Left colon (tissue), 2 donors: ENCODE measurements at places on chromosomes 11 and 22.

DNA sequence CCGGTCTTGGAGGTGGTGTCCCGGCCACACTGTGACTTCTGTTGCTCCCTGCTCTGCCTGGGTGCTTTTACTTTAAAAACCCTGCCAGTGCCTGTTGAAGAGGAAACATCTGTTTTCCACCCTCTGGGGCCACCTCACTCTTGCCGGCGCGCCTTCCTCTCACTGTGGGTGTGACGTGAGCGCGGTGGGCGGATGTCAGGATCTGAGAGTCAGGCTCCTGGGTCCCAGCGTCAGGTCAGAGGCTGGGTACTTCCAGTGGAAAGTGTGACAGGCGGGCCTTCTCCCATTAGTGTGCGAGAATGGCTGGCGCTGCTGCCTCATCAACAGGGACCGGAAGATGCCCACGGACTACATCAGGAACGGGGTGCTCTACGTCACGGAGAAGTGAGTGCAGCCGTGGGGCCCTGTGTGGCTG is 54.2 kb downstream of the GRAMD4 start:
- DNase-seq, result peak; percentile 75

- DNase-seq, result no peak
Observed at GRCh38 chr11:125627236-125627910, 2.4 kb downstream of the CHEK1 start.

DNA sequence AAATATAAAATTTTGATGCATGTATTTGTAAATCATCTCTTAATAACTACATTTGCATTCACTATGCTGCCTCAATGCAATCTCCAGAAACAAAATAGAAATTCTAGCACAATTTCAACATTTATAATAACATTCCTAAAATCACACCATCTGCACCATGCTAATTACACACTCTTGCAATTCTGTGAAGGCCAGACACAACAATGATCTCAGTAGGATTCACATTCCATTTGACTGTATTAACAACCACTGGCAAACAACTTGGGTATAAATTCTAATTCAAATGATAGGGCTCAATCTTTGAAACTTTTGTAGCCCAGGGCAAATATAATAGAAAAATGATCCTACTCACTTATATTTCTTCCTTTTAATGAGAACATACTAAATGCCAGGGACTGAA is 25.9 kb downstream of the RAB6A start:
- no peak for DNase-seq

DNA sequence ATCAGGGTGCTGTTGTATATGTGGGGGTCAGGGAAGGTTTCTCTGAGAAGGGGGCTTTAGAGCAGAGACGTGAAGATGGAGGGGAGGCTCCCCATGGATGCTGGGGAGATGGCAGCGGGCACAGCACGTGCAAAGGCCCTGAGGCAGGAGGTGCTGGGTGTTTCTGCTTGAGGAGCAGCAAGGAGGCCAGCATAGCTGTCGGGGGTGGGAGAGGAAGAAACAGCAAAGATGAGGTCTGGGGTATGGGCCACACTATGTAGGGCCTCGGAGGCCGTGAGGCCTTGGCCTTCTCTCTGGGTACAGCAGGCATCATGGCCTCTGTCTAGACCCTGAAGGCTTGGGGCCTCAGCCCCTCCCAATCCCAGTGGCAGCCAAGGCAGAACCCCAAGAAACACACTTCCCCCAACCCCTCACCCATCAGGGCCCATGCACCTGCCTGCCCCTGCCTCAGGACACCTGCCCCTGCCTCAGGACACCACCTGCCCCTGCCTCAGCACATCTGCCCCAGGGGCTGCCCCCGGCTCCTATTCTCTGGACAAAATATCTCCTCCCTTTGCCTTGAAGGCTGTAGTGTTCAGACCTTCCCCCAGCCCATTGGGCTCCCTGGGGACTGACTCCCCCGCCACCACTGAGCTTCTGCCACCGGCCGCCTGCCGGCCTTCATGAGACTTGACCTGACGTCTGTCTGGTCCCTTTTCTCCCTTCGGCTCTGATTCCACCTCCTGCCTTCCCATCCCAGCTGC is 6.2 kb downstream of the ALDH3B1 start:
- DNase-seq, result no peak
